ENCODE measurements at places on chromosomes 12 and 14.

DNA sequence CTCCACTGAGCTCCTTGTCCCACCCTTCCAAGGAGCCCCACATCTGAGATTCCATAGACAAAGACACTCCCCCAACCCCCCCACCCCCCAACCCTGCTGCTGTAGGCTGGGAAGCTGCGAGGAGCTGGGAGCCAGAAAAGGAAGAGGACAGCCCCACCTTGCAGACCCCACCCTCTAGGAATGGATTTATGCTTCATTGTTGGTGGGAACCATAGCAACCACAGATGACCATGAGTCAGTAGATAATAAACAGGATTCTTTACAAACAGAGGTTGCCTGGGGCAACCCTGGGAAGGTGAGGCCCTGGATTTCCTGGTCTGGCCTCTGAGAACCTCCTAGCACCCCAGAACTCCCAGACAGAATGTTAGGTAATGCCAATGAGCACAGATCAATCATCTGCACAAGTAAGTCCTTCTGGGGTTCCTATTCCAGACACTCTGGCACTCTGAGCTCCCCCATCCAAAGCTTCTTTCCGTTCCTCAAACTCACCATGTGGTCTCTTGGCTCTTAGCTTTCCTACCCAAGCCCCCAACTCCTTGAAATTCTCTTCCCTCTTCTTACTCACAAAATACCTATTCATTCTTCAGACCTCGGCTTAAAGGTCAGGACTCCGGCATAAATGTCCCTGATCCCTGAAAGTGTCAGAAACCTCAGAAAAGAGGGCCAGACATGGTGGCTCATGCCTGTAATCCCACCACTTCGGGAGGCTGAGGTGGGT lies 15.2 kb upstream of the PLEKHG6 start:
- DNase-seq, result no peak

DNA sequence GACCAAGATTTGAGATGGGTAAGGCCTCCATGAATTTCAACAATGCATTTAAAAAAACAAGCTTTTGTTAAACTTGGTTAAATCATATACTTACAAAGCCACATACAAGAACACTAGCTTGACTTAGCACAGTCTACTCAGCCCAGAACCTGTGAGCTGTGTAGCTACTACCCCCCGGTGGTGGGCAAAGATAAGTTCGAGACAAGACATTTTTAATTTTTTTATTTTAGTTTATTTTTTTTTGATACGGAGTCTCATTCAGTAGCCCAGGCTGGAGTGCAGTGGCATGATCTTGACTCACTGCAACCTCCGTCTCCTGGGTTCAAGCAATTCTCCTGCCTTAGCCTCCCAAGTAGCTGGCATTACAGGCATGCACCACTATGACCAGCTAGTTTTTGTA lies 3.7 kb upstream of the NECAP1 start:
- no peak for DNase-seq

DNA sequence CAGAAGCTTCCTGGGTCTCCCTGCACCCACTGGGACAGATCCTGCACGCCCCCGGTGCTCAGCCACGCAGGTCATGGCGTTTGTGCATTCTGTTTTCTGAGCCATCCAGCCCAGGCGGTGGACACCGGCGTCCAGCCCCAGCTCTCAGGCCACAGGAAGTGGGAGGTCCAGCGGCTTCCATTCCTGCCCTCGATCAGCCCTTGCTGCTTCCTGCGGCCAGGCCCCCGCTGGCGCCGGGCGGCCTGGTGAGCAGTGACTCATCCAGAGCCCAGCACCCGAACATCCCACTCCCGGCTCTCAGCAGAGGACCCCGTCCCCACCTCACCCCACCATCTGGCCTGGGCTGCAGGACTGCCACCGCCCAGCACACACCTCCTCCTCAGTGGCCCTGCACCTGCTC lies 18.0 kb upstream of the NUDT14 start:
- no peak for DNase-seq

DNA sequence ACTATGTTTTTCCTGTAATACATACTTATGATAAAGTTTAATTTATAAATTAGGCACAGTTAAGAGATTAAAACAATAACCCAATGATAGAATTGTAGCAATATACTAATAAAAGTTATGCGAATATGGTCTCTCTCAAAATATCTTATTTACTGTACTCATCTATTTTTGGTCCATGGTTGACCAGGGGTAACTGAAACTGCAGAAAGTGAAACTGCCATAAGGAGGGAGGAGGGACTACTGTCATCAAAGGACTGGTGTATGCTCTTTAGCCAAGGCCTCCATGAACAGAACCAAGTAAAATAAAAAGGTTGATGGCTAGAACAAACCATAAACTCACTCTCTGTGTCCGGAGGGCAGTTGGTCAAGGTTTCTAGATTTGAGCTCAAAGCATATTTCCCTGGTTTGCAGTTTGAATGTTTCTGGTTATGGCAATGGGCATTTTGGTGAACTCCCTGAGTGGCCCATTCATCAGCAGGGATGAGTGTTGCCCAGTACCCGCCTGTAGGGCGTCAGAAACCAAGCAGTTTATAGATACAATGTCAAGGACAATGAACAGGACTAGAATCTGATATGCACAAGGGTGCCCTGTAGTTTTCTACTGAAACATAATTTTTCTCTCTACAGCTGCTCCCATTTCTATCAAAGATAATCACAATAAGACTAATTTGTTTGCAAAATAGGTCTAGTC lies 19.8 kb downstream of the LEMD3 start:
- no peak for DNase-seq

DNA sequence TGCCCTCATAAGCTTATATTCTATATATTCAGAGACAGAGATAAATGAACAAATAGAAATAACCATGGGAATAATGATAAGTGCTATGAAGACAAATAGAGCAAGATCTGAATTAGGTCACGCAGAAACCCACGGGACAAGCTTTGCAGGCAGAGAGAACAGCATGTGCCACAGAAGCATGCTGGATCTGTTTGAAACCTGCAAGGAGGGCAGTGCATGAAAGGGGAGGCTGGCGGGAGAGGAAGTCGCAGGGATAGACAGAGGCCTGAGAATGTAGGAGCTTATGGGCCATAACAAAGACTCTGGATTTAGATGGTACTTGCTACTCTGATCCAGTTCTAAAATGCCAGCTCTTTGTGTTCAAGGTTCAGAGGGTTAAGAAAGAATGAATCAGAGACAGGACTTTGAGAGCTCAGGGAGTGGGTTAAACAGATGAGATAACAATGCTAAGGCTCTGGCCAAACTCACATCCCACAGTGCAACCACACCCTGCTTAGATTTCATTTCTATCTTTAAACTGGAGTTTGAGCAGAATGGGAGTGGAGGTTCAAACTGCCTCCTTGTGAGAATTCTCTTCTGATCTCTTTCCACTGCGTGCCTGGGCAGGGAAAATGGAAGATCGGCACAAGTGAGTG lies 49.2 kb upstream of the PPP1R12A start:
- no peak for DNase-seq

- no peak for DNase-seq
Measured at GRCh38 chr12:24821691-24822090, 127.2 kb downstream of the BCAT1 start.

DNA sequence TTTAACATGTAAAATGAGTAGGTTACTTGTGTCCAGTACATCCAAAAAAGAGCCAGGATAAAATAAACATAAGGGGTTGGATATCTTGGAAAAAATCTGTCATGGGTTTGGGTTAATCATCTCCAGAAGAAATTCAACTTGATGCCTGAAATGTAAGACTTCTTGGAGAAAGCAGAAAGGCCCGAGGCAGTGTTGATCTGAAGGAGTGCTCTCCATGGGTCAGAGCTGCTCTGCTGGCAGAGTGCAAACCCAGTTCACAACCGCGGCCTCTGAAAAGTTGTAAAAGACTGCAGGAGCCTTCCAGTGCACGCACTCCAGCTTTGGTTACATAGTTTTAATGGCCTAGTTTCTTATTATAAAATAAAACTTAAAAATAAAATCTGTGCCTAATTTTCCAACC lies 97.3 kb upstream of the ALX1 start:
- no peak for DNase-seq

- DNase-seq, result no peak
Measured at GRCh38 chr12:117679776-117680175, 289.0 kb downstream of the KSR2 start.

GRCh38 chr12:113306382-113306781 lies 28.5 kb downstream of the SLC8B1 start:
- DNase-seq, result no peak

- peak; percentile 9 for DNase-seq
Measured at GRCh38 chr12:66304296-66304900, 2.1 kb downstream of the HELB start.

DNA sequence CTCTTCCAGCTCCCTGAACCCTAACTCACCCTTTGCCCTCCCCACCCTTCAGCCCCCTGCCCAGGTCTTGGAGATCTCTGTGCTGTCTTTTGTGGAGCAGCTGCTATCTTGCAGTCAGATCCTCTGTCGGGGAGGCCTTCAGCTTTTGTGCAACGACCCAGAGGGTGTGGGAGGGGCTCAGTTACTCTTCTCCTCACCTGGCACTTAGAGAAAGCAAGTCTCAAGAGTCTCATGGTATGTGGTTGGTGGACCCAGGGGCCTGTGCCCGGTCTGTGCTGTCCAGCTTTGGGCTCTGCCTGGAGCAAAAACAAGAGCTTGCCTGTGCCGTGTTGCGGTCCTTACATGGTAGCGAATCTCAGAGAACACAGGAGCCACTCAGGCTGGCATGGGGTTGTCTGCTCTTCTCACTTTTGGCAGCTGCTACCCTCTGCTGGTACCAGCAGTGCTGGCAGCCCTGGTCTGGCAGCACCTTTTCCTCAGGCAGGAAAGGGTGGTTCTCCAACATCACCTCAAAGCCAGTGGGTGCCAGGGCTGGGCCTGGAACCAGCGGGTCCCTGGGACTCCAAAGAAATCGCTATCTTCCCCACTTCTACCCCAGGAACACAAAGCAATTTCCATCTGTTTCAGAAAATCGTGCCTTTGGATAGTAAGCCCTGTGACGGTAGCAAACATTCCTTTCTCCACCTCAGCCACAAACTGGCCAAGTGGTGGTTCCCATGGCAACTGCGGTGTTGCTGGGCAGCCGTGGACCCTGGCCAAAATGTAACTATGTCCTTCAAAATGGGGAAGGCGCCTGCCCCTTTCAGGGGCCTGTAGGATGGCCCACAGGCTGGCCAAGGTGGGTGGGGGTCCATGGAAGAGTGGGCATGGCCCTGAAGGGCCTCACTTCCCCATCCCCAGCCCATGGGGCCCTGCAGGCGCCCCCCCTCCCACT lies 90.0 kb downstream of the RIN3 start:
- DNase-seq, result no peak

DNA sequence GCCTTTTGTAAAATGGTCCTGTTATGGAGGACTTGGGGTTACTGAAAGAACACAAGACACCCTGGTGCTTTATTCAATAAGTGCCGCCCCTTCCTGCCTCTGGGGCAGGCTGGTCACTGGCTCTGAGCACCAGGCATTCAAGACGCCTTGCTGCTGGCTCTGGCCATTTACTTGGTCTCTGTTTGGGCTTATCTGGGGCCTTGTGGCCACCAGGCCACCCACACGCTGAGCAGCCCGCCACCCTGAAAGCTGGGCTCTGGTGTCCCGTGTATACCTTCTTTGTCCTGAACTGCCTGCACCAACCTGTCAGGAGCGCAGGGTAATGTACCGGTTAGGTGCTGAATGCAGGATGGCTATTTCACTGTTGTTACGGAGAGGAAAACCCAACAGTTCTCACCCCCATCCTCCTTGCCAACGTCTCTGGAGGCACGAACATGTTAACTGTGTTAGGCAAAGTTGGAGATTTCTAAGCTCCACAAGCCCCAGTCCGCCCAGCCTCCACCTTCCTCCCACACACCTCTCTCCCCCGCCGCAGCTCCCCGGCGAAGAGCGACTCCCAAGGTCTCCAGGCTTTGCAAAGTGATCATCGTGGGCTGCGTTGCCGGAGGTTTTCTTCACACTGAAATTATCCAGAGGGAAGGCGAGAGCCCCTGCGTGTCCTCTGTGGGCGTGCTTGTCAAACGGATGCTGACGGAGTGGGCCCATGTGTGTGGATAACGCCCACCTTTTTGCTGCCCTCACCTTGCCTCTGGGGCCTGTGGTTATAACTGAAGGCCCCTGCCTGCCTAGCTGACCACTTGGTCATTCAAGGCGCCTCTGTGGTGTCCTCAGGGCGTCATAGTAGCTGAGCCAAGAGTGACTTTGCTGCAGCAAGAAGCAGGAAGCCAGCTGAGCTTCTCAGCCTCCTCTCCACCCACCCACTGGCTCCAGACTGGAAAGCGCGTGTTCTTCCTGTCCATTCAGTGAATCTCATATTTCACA lies 18.8 kb upstream of the BEGAIN start:
- no peak for DNase-seq

DNA sequence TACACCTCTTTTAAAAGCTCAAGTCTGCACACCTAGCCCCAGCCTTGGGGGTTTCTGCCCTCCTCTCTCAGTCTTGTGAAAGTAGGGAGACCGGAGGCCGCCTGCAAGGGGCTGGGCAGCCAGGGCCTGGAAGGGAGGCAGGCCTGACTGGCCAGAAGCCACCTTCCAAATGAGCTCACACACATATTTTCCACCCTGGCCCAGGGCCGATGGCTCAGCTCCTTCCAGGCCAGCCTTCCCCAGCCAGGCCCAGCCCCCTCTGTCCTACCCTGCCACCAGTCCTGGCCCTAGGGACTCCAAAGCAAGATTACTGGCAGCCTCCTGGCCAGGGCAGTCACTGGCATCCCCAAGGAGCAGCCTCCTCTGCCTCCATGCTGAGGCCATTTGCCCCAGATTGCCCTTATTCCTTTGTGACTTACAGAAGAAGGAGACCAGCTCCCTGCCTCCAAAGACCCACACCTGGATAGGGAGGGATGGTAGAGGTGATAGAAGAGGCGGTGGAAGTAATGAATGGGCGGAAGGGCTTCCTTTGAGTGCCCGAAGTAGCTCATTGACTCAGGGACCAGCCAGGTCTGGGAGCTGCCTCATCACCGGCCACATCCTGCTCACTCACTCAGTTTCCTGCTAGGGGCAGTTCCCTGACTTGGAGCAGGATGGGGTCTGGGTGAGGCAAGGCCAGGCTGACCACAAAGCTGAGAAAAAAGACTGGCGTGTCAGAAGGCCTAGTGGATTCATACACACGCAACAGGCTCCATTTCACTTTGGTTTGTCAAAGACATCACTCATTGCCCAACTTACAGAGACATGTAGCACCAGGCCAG lies 14.8 kb downstream of the MMP14 start:
- DNase-seq, result no peak

DNA sequence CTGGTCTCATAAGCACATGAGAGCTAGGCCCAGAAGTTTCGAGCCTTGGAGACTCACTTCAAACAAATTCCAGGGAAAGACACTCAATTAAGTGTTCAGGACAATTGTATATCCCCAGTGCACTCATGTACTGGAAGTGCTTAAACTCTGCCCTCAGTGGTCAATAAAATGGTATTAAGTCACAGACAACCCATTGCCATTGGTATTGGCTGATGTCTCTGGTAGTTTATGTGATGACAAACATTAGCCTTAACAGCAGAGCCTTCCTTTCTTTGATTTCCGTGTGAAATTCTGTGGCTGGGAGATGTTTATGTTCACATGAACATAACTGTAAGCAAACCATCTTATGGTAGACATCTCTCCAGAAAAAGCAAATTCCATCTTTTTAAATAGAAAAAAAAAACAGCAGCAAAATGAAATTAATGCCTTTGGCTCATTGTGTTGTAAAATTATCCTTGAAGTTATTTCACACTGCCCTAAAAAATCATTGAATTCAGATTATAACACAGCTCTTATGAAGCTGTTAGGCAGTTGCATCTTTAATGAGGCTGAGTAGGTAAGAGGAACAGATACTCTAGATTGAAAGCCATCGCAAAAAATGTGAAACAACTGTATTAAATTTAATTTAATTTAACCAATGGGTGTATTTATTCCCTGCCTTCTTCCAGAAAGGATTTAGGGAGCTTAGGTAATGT lies 216.2 kb upstream of the PLEKHG7 start:
- DNase-seq, result no peak

- no peak for DNase-seq
Measured at GRCh38 chr12:52058631-52059361, 7.6 kb downstream of the NR4A1 start.

All from hematopoietic multipotent progenitor cell treated with erythropoietin and hydrocortisone succinate and interleukin-3 and kit ligand, for 15 days (in vitro differentiated cells).